ENCODE measurements at places on chromosomes 3 and 15. TPM values are rescaled to one million over a fixed set of nuclear protein-coding genes. Genes with fewer than 3 reads are reported as not detected.
A peak's percentile ranks its signal among the peaks of the same experiment; 100 is the strongest.

Gene GOLGA6B
- total RNA-seq: not detected

Gene SNTN
- total RNA-seq: 12.8 TPM

Gene CPNE4
- total RNA-seq: 0.83 TPM

Gene GPR156
- 0.32 TPM for total RNA-seq

Gene ARIH2
- 87.4 TPM for total RNA-seq

Gene FBXL22
- total RNA-seq: 1.4 TPM

Gene CPNE9
- total RNA-seq: 0.44 TPM

Gene KLHL6
- total RNA-seq: 36.7 TPM

Gene AHSG
- not detected for total RNA-seq

Gene FSIP1
- total RNA-seq: 2.0 TPM

Gene B3GNT5
- total RNA-seq: 30.8 TPM

Gene UBR1
- total RNA-seq: 32.5 TPM

Gene HIGD2B
- not detected for total RNA-seq

Gene FEZF2
- total RNA-seq: not detected

DNA sequence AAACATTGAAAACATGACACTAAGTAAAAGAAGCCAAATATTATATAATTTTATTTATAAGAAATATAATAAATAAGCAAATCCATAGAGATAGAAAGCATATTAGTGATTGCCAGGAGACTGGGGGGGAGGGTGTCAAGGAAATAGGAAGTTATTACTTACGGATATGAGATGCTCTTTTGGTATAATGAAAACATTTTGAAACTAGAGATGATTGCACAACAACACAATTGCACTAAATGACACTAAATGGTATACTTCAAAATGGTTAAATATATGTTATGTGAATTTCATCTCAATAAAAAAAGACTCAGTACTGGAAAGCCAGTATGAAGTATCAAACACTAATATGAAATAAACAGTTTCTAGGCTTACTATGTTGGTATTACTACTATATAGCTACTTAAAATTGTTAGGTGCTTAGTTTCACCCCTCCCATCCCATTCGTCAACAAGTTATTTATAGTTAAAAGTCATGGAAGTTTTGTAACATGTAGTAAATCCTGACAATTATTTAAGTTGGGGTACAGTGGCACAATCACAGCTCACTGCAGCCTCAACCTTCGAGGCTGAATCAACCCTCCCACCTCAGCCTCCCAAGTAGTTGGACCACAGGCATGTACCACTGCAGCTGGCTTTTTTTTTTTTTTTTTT lies 43.7 kb downstream of the STAG1 start:
- DNase-seq: no peak

DNA sequence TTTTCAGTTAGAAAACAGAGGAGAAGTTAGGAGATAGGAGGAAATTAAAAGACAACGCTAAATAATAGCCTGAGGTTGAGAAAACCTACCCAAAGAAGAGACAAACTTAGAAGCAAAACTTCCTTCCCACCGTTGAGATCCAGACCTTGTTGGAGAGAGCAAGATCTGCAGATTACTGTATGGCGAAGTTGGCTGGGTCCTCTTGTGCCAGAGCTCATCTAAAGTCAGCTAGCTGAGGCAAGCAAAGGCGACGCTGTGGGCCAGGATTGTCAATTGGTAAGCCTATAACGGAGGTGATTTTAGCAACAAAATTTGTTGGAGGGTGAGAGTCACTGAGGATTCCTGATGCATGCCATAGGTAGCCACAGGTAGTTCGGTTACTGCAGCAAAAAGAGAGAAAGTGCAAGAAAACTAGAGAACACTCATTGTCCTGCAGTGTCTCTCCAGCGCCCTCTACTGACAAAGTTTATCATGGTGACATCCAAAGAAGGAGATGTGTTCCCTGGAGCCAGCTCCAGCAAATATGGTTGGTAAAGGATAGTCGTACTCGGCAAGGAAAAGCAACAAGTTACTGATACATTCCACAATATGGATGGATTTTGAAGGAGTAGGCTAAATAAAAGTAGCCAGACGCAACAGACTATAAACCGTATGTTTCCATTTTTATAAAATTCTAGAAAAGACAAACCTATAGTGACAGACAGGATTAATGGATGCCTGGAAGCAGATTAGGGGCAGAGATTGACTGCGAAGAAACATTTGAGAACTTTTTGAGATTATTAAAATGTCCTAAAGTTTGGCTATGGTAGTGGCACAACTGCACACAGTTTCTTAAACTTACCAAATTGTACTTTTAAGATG lies 9.8 kb upstream of the OR5K4 start:
- DNase-seq: no peak

DNA sequence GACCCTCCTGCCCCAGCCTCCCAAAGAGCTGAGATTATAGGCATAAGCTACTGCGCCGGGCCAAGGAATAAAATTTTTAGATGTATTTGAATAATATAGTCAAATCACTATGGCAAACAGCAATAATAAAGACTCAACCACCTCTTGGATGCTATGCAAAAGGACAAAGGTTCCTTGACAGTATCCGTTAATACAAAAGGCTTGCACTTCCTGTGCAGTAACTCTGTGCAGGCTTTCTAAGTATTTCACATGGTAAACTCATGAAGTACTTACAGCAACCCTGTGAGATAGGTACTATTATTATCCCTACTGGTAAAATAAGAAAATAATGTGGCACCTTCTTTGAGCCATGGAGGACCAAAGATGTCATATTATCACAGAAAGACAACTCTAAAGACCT lies 86.8 kb downstream of the SHQ1 start:
- DNase-seq: no peak

DNA sequence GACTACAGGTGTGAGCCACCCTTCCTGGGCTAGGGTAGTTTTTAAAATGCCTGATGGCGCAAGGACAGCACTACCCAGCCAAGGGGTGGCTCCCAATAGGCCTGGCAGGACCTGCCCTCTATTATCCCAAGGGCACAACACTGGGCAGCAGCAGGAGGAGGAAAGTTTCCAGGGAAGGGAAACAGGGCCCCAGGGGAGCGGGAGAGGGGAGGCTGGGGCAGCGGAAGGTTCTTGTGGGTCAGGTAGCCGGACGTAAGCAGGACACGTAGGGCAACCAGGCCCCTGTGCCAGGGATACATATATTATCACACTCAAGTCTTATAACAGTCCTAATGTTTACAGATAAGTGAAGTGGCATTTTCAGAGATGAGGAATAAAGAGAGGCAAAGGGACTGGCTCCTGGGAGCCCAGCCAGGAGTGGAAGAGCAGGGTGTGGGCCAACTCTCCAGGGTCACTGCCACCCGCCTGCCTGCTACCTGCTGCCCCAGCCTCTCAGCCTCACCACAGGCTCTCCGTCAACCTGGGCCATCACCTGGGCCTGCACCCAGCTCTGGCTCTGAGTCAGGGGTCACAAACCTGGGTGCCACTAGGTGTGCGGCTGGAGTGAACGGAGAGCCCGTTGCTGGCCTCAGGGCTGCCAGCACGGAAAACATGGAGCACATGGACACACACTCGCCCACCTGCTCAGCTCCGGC lies 73.2 kb upstream of the SNRPA1 start:
- peak; percentile 60 for DNase-seq

DNA sequence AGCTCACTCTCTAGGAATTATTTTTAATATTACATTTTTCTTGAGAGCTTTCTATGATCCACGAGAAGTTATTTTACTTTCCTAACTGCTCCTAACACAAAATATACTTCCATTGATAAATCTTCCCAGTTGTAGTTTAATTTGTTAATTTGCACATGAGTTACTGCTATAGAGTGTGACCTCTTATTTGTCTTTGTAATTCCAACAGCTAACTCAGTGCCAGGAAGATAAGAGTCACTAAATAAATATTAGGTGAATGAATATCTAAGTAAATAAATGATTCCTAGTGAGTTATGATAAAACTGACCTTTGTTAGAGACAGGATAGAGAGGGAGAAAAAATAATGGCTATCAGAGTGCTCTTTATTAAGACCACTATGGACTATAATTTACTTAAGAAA lies 319.9 kb downstream of the NAALADL2 start:
- DNase-seq: no peak

GRCh38 chr15:89674526-89674925 lies 4.6 kb downstream of the PLIN1 start:
- DNase-seq: no peak

GRCh38 chr3:111362381-111363009 lies 179.5 kb upstream of the CD96 start:
- no peak for DNase-seq

- DNase-seq: no peak
Observed at GRCh38 chr3:32098528-32098927, 7.9 kb upstream of the GPD1L start.

- DNase-seq: peak; percentile 67
Observed at GRCh38 chr3:69330891-69331400, 54.9 kb downstream of the FRMD4B start.

- no peak for DNase-seq
Observed at GRCh38 chr3:107450254-107450893, 72.4 kb upstream of the BBX start.

GRCh38 chr15:27241943-27242342 lies 271.0 kb downstream of the GABRG3 start:
- no peak for DNase-seq

- DNase-seq: no peak
Observed at GRCh38 chr3:4581124-4581424, 87.9 kb downstream of the ITPR1 start.

DNA sequence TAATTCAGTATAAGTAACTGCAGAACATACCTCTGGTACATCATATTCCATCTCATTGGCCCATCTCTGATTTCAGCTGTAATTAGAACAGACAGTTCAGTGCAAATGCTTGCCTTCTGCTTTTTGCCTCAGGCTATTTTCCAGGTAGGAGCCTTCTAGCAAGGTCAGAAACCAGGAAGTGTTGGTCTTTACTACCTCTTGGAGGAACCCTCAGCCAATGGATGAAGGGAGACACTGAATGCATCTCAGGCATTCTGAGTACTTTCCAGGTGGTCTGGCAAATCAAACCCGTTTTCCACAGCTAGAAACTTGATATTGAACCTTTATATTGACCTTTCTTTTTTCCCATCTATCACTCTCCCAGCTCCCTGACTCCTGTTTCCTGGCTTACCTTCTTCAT lies 348.5 kb upstream of the SOX2 start:
- no peak for DNase-seq

DNA sequence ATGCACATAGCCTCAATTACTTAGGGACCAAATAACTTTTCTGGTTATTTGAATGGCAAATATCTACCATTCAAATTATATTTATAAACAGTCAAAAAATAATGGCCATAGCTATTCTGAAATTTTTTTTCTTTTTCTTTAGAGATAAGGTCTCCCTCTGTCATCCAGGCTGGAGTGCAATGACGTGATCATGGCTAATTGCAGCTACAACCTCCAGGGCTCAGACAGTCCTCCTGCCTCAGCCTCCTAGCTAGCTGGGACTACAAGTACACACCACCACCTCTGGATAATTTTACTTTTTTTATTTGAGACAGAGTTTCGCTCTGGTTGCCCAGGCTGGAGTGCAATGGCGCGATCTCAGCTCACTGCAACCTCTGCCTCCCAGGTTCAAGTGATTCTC lies 16.6 kb downstream of the PPP1R2 start:
- no peak for DNase-seq

GRCh38 chr3:138696666-138697370 lies 88.2 kb downstream of the FAIM start:
- DNase-seq: no peak

- DNase-seq: peak; percentile 90
Observed at GRCh38 chr3:141426404-141427034, 58.2 kb downstream of the ZBTB38 start.

DNA sequence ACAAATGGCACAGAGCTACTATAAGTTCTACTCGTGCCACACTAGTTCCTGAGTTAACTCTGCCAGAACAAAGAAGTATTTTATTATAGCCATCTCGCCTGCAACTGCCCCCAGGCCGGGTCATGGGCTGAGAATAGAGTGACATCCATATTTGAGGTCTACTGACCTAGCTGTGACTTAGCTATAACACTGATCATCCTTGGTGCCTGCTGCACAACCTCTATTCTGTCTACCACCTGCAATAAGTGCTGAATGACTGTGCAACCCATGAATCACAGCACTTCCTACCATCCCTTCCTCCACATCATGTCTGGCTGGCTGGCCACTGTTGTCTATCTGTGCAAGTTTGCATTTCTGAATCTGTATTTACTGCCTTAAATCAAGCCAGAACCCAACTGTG lies 506.5 kb upstream of the TBL1XR1 start:
- no peak for DNase-seq

DNA sequence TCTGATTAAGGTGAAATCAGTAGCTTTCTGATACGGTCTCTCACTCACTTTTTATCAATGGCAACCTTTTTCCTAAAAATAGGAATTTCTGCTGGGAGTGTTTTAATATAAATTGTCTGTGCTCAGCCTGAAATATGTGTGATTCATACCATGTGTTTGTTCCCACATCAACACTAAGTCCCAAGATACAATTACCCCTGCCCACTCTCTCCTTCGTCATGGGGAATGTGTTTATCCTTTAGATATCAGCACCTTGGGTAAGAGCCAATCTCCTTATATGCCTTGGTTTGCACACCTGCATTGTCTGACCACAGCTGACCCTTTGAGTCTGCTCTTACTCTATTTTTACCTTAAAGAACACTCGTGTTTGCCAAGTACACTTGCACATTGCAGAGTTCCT lies 356.4 kb downstream of the LPP start:
- no peak for DNase-seq

GRCh38 chr3:66115858-66116654 lies 77.3 kb upstream of the MAGI1 start:
- no peak for DNase-seq

- no peak for DNase-seq
Observed at GRCh38 chr15:75759416-75760130, 46.9 kb upstream of the CSPG4 start.

GRCh38 chr3:157465741-157466140 lies 29.1 kb downstream of the PTX3 start:
- DNase-seq: no peak

DNA sequence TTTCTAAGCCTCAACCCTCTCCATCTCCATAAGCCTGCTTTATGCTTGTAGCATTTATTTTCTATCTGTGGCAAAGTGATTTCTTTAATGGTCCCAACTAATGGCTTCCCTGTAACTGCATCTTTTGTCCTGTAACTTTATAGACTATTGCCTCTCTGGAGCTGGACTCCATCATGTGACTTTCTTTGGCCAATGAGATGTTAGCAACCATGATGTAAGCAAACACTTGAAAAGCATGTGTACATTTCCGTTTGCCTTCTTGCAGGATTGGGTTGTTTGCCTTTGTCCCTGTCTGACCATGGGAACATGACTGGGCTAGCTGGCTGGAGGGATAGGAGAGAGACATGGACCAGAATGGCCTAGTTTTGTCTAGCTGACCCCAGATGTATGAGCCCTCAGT lies 106.0 kb upstream of the LRIG1 start:
- DNase-seq: no peak

- no peak for DNase-seq
Observed at GRCh38 chr3:33799202-33799551, 747 bp downstream of the PDCD6IP start.

- DNase-seq: no peak
Observed at GRCh38 chr15:76032046-76032445, 19.8 kb upstream of the NRG4 start.

- no peak for DNase-seq
Observed at GRCh38 chr3:15591242-15591641, 10.1 kb downstream of the HACL1 start.

- no peak for DNase-seq
Observed at GRCh38 chr15:41581110-41581509, 22.1 kb downstream of the TYRO3 start.

Data from lower lobe of right lung (tissue), 2 donors.